NCI-H1417 (cell line): ENCODE measurements at places on chromosomes 3 and 15.

GRCh38 chr3:166446986-166447385 lies 609.8 kb upstream of the BCHE start:
- no peak for DNase-seq

- DNase-seq = peak; percentile 95
Measured at GRCh38 chr3:158058495-158059130, 47.6 kb downstream of the SHOX2 start.

DNA sequence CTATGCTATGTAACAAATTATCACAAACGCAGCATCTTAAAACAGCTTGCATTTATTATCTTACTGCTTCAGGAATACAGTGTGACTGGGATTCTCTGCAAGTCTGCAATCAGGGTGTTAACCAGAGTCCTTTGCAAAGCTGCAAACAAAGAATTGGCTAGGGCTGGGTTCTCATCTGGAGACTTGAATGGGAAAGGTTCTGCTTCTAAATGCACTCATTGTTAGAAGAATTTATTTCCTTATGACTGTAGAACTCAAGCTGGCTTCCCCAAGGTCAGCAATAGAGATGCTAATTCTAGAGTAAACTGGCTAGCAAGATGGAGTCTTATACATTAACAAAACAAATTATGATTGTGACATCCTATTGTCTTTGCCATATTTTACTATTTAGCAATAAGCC lies 673.7 kb downstream of the DIPK2A start:
- DNase-seq = no peak

DNA sequence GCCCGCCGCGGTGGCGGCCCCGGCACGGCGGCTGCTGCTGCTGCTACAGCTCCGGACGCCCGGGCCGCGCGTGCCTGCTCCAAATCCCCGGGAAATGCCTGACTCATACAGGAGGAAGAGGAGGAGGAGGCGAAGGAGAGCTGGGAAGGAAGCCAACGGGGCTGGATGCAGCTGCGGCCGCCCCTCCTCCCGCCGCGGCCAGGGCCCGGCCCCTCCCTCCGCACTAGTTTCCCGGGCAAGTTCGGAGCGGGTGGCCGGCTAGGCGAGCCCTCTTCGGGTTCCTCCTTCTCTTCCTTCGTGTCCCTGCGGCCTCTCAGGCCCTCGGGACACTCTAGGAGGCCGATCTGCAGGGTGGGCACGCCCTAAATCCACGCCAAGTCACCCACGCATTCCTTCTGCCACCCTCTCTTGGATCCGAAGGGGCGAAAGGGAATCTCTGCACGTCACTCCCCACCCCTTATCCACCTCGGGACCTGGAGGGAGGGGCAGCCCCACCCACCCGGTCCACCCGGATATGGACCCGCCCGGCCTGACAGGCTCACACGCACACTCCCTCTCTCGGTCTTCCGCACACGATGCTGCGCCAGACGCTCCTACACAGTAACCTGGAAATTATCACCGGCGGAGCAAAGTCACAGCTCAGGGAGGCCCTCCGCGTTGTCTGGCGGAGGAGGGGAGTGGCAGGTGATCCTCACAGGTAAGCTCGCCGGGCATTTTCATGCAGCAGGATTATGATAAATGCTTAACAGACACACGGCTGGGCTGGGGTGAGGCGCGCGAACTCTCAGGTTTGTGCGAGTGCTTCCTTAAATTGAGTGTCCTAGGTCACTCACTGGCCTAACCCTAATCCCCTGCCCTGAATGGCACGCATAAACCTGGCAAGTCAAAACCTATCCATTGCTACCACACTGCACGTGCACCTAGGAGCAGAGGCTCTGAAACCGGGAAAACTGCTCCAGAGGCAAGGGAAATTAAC lies at the start of the genes OSBPL10 and ZNF860:
Gene OSBPL10 (minus strand): TSS at position 57 of the 976 bp plus-strand sequence. CDS start 83 bp downstream, outside the sequence.
Gene ZNF860 (plus strand): TSS at position 545 of the 976 bp plus-strand sequence. CDS start 7,330 bp downstream, outside the sequence.
- DNase-seq = peak; percentile 74

DNA sequence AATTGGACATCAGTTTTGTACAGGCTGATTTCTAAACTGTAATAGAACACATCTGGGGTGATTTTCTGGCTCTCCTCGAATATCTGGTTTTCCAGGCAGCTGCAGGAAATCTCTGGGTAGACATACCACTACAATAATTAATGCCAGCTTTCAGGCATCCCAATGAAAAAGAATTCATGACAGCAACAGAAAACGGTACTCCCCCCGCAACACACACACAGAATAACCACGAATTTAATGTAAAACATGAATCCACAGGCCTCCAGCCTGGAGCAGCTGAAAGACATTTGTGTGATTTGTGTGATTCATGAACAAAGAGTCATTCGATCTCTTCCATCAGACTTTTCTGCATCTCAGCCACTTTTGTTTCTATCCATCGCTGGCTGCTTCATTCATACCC lies 262.2 kb downstream of the MAGI1 start:
- DNase-seq = no peak

GRCh38 chr3:108528459-108529252 lies 18.3 kb upstream of the MYH15 start:
- DNase-seq = no peak

DNA sequence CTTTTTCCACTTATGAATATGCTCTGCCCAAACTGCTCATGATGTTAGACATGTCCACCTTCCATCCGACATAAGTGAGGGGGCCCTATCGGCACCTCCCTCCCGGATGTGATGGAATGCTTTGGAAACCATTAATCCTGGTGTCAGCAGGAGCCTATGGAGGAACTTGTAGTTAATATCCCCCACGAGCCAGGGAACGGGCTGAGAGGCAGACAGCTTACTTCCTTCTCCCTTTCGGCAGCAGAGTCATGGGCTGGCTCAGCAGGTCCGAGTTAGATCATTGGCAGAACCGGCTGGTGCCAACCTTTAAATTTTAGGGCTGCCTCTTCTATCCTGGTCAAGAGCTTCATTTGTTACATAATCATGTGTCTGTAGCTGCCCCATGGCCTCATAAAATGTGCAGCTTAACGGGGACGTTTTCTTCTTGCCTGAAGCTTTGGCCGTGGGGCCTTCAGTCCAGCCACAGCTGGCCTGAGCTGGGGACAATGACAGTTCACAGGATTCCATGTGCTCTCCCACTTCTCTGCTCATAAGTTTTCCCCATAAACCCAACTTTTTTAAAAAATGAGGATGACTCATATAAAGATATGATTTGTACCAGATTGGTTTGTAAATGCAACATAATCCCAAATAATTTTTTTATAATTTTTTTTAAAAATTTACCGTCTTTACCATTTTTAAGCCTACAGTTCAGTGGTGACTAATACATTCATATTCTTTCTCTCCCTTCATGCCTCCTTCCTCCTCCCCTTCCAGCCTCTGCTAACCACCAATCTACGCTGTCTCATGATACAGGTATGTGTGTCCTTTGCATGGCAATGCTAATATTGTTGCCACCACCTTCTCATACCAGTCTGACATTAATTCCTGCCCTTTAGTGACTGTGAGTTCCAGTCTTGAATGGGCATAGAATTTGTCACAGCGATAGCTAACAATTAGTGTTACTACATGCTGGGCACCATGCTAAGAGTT lies 62.2 kb upstream of the RGMA start:
- DNase-seq = no peak

GRCh38 chr3:147424581-147425387 lies 15.6 kb downstream of the ZIC1 start:
- no peak for DNase-seq
